ENCODE measurements at places on chromosomes 16 and 17.

DNA sequence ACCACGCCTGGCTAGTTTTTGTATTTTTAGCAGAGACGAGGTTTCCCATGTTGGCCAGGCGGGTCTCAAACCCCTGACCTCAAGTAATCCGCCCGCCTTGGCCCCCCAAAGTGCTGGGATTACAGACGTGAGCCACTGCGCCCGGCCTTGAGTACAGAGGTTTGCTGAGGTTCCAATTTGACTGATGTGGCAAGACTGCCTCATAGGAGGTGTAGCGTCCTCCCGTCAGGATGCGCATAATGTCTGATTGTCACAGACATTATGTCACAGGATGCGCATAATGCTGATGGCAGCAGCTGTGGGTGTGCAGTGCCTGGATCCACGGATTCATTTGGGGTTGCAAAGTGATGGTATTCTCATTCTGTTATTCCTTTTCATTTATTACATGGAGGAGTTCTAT, 45.2 kb downstream of the HAPSTR1 start:
- DNase-seq = no peak

- DNase-seq = no peak
Observed at GRCh38 chr17:80691784-80692183, 147.1 kb downstream of the RPTOR start.

DNA sequence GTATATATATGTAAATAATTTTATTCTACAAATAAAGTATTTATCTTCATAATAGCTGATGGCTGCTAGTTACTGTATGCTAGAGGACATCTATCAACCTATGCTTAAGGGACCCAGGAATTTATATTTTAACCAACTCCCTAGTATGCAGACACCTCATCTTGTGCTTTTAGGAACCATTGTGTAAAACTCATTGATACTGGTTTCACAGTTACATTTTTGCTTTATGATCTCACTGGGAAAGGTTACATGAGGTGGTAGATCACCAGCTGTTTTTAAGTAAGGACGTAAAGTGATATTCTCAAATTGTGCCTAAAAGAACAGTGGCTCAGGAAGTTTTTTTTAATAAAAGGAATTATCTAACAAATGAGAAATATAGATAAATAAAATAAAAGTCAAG, 56.4 kb downstream of the VMP1 start:
- DNase-seq = no peak

DNA sequence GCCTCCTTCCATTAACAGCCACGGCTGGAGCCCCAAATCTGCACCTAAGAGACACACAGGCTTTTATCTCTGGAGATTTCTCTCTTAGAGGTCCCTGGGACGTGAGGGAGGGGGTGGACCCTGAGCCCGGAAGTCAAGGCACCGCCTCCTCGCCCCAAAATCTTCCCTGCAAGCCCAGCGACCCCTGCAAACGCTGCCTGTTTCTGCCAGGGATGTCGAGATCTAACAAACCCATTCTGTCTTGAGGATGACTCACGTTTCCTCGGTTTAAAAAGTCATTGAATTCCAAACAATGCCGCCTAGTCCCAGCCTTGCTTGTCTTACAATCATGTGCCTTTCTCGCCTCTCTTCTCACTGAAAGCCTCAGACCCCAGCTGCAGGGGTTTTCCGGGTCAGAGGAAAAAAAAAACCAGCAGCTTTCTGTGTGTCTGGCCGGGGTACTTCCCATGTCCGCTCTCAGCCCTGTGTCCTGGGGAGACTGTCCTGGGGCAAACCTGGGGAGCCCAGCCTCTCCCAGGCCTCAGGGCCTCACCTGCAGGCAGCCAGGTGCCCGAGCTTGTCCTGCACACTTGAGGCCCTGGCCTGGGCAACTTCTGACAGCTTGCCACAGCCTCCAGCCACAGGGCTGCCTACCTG, 15.4 kb downstream of the ARL2BP start:
- peak; percentile 80 for DNase-seq

DNA sequence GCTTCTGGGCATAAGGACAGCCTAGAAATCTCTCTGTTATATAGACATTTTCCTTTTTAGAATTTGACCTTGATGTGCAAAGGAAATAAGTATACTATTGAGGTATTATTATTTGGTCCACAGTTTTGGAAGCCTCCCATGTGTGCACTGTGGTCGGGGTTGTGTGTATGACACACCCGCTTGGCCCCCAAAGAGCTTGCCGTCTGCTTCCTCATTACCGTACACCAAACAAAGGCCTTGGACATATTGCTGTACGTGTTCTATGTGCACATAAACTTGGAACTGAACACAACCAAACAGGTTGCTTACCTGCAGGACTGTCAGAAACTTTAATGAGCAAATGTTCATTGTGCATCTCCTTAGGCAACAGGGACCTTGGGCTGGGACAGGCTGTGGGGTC, 38.2 kb downstream of the METRNL start:
- no peak for DNase-seq

GRCh38 chr16:68202091-68202519, 33.8 kb downstream of the ESRP2 start:
- no peak for DNase-seq

- no peak for DNase-seq
Observed at GRCh38 chr17:63826468-63827001, 696 bp upstream of the PSMC5 start.

GRCh38 chr17:73278049-73278464, 16.4 kb upstream of the CPSF4L start:
- DNase-seq = no peak

- DNase-seq = no peak
Observed at GRCh38 chr17:56880571-56880970, 33.3 kb downstream of the TRIM25 start.

DNA sequence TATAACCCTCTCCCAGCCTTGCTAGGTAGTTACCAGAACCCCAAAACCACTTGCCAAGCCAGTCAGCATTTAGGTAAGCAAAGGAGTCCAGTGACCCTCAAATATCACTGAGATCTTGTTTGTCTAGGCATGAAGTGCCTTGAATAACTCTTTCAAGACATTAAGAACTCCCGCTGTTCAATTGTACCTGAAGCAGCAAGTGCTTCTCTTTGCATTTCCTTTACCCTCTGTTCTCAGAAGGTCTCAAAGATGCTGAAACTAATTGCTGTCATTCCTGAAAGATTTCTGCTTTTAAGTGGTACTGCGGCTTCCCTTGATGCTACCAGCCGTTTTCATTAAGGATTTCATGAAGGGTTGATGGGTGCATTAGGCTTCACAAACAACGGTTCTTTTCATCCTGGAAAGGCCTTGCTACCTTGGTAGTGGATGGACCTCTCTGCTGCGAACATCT, 142.7 kb downstream of the PITPNC1 start:
- DNase-seq = no peak

GRCh38 chr17:48565022-48565554, 13.1 kb downstream of the HOXB4 start:
- DNase-seq = no peak

DNA sequence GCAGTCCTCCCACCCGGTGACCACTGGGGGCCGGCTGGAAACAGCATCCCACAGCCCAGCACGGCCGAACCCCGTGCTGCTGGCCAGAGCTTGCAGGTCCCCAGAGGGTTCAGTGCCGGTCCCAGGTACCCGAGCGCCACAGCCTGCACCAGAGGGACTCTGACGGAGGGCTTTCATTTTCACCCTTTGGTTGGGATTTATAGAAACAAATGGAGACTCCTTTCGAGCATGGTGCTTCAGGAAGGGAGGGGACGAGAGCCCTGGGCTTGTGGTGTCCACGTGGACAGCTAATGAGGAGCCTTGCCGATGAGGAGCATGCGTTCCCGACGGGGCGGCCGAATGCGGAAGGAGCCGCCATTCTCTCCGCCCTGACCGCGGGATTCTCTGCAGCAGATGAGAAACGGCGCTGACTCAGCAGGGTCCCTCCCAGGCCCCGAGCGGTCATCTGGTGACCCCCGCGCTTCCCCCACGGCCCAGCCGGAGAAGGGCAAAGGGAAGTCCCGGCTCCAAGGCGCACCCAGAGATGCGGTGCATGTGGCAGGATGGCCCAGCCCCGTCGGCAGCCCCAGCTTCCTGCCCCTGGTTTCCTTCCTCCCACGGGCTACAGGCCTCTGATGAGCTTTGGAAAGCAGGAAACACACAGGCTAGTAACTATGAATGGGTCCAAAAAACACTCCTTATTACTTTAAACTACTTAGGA, 9.8 kb downstream of the SLC38A10 start:
- peak; percentile 42 for DNase-seq

DNA sequence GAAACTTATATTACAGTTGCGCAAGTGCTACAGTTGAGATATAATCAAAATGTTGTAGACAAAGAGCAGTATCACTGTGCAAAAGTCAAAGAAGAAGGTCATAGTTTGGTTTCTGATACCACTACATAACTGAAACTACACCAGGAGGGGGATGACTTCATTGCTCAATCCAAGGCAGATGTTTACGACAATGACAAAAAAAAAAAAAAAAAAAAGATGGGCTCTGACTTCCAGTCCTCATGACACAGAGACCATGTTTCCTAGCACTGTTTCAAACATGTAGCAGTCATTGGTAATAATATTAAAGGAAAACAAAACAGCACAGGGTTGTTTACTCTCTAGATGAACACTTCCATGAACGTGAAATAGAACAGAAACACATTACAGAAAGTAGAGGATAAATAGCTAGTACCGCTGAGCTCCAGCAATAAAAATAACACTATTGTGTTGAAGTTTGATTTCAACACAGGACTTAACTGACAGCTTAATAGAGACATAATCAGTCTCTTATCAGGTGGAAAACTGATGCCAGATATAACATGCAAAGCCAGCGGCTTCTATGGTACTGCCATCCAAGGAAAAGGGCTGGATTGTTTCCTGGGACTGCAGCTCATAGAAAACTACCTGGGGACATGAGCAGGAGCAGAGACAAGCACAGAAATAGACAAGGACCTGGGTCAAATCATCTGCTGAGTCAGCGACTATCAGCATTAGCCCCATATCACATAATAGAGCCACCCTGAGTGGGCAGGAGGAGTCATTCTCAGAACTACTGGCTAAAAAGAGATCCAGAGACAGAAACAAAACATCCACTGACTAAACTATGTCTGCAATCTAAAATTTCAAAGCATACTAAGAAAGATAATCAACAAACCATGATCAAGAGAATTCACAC, 463.6 kb upstream of the SOX9 start:
- no peak for DNase-seq

- no peak for DNase-seq
Observed at GRCh38 chr16:53895851-53896250, 191.9 kb downstream of the FTO start.

DNA sequence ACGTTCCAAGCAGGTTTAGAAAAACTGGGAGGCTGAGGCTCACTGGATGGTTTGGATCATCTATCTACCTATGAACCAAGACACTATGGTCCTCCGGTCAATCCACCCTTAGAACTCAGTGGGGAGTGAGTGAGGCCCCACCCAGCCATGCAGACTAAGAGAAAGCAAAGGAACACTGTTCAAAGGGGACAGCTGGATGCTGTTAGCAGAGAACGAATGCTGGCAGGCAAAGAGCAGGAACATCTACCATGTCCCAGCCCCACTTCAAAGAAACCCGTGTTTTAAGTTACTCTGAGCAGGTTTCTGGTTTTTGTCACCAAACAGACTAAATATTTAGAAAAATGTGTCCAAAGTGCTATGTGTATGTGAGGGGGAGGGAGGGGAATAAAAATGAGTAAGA, 183.4 kb upstream of the XYLT1 start:
- no peak for DNase-seq

DNA sequence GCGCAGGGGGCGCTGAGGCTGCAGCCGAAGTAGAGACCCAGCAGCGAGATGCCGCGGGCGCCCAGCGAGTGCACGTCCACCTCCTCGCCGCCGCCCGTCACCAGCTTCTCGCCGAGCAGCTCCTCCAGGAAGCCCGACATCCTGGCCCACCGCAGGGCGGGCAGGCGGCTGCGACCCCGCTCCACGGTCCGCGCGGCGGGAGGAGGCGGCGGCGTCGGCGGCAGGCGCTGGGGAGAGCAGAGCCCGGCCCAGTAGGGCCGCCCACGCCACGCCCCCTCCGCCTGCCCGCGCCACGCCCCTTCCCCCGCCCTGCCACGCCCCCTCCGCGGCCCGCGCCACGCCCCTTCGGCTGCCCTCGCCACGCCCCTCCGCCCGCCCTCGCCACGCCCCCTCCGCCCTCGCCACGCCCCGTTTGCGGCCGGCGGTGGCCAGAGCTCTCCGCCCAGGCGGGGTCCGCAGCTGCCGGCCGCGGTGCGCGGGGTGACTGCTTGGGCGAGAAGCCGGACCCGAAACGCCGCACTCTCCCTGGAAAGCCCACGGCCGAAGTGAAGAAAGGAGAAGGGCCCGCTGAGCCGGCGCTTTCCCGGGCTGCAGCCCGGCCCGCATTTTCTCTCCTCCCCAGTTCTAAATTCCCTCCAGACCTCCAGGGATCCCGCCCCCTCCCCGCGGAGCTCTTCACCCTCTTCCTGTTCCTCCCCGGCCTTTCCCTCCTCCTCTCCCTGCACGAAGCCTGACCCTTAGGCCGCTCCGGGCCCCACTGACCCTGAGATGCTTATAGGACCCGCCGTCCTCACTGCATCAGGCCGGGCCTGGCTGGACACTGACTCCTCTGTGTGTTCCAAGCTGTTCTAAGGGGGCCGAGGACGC, at the start of gene NXN:
NXN (minus strand) TSS at position 238 of the 867 bp plus-strand sequence.
- DNase-seq = peak; percentile 79

DNA sequence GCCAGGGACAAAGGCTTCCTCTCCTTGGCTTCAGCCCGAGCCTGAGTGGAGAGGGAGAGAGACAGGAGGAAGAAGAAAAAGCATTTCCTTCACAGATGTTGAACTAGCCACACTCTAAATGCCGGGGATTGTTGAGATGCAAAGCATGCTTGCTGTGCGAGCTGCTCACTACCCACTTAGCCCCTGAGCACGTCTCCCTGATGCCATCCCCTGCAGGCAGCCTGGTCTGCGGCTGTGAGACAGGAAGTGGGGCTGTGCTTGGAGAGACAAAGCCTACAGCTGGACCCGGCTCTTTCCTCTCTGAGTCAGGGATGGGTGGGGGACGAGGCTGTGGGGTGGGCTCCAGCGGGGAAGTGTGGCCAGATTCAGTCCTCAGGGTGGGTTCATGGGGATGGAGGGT, 13.7 kb downstream of the WNT9B start:
- no peak for DNase-seq

DNA sequence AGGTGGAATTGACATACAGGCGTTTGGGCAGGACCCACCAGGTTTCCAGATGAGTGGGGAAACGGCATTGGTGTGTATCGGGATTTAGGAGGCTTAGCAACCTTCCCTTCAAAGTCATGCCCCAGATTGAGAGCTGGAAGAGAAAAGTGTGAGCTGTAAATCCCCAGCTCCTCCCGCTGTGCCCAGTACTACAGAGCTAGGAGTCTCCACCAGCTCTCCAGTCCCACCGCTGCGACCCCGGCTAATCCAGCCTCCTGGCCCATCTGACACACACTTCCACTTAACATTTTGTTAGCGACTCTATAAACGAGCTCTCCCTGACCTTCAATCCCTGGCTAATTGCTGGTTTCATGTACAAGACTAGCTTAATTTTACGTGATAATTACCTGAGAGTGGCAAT, 29.9 kb upstream of the LHX1 start:
- no peak for DNase-seq

DNA sequence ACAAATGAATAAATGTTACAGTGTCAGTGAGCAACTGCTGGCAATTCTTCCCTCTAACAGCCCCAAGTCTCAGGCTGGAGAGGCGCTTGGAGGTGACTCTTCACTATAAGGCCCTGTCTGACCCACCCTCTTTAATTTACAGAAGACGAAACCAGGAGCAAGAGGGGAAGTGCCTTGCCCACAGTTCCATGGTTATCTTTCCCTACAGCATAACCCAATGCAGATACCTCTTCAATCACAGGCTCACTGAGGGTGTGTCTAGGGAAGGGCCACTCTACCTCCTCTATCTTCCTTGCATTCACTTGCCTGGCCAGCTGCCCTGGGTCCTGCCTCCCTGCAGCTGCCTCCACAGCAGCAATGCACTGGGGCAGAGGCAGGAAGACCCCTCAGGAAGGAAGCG, 9.6 kb upstream of the N4BP1 start:
- no peak for DNase-seq

- peak; percentile 97 for DNase-seq
Observed at GRCh38 chr16:68704232-68704867, 32.7 kb upstream of the CDH1 start.

All from posterior cingulate gyrus (tissue), 11 donors.